ENCODE measurements at places on chromosomes 12 and 14.
A peak's percentile ranks its signal among the peaks of the same experiment; 100 is the strongest.

GRCh38 chr14:31449971-31450610 is 7.2 kb downstream of the DTD2 start:
- no peak for DNase-seq

- DNase-seq, result no peak
Observed at GRCh38 chr14:28758253-28758884, 8.2 kb upstream of the FOXG1 start.

DNA sequence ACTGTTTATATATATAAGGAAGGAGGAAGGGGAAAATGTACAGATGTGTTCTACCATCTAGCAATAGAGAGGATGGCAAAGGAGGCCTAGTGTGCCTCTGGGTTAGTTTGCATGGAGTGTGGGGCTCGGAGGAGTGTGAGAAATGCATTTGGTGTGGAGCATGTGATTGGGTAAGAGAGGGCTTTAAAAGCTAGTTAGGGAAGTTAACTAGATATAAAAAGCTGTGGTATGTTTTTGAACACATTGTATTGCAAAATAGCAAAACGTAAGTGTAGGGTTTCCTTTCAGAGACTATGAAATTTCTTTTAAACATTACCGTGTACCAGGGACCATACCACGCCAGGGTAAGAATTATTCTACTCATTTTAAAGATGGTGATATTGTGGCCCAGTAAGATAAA is 53.3 kb upstream of the STXBP6 start:
- no peak for DNase-seq

- DNase-seq, result no peak
Observed at GRCh38 chr12:122880155-122880667, 15.7 kb downstream of the VPS37B start.

GRCh38 chr14:53951243-53951626 is 5.4 kb downstream of the BMP4 start:
- DNase-seq, result no peak

DNA sequence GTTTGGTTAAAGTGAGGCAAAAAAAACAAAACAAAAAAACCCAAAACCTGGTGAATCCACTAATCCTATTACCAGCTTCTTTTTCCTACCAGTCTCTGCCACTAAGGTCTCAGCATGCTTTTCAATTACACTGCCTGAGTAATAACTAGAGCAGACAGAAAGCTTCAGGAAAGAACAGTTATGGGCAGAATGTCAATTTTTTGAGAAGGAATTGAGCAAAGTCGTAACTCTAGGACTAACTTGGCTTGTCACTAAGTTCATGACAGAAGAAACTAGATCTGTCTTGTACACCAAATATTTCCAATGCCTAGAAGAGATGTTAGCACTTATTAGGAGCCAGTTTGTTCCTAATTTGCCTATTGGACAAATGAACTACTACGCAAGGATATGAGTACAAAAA is 148.8 kb upstream of the CNOT2 start:
- DNase-seq, result no peak

DNA sequence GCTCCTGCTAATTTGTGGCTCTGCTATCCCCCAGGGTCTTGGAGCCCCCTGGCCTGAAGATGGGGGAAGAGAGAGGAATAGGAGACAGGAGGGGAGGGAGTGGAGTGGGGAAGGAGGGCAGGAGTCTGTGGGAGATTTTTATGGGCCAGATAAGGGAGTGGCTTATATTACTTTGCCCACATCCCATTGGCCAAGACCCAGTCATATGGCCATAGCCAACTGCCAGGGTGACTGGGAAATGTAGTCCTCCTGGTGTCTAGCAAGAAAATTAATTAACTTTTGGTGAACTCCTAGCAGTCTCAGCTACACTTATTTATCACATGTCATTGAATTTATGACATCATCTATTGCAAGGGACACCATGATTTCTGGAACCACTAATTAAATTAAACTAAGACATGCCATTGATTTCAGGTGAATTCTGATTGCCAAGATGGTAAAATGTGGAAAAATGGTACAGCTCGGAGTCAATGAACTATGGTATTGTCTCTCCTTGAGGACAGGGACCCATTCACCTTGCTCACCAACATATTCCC is 50.3 kb downstream of the ESRRB start:
- DNase-seq, result no peak

DNA sequence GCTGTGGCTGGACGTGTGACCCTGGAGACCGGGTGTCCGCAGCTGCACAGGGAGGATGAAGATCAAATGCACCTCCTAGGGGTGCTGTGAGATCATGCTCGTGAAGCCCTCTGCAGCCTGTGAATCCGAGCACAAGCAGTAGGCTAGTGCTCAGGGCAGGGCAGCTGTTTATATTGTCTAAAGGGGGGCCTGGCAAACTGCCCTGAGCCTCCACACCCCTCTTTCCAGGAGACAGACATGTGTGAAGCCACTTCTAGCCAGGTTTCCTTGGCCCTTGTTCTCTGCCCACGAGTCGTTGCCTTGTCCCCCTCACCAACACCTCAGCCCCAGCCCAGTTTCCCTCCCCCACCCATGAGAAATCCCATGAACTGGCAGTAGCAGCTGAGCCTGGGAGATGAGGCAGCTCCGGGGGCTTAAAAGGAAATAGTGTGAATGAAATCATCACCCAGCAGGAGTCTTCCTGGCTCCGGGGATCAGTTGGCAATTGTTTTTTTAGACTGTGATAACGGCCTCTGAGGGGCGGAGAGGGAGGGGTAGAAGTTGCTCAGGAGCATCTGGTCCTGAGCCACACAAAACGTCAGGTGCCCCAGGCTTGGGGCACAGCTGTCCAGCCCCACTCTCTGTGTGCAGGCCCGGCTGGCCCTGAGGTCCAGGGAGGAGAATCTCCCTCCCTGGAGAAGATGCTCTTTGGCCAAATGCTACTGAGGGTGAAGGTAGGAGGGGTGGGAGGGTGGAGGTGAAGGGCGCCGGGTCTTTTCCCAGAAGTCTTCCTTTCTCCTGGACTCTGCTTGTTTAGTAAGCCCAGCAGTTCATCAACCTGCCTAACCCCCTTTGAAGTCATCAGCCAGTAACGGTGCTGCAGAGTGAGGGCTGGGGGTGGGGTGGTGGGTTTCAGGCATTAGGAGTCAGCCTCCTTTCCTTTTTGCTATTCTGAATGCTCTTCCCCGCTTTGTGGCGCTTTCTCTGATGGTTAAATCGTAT is 4.0 kb downstream of the FGF6 start:
- no peak for DNase-seq

GRCh38 chr14:48140804-48141203 is 465.4 kb upstream of the MDGA2 start:
- no peak for DNase-seq

- DNase-seq, result peak; percentile 47
Observed at GRCh38 chr12:62724947-62725451, 210.0 kb downstream of the PPM1H start.

GRCh38 chr14:85079842-85080730 is 449.9 kb upstream of the FLRT2 start:
- DNase-seq, result no peak

DNA sequence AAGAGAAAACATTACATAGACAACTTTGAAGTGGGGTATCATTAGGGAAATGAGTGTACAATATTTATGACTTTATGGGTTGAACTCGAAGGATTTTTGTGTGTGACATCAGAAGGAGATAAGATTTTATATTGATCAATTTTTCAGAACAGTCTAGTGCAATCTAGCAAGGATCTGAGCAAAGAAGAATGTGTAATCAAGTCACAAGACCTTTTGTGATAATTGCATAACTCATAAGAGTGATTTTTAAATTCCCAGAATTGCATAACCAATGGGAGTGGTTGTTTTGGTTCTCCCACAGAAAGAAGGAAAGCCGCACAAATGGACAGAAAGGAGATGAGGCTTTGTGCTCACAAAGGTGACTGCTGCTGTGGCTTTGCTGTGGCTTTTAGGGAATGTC is 441.8 kb upstream of the FLRT2 start:
- no peak for DNase-seq

GRCh38 chr12:72296389-72296788 is 24.2 kb downstream of the TRHDE start:
- peak; percentile 32 for DNase-seq

DNA sequence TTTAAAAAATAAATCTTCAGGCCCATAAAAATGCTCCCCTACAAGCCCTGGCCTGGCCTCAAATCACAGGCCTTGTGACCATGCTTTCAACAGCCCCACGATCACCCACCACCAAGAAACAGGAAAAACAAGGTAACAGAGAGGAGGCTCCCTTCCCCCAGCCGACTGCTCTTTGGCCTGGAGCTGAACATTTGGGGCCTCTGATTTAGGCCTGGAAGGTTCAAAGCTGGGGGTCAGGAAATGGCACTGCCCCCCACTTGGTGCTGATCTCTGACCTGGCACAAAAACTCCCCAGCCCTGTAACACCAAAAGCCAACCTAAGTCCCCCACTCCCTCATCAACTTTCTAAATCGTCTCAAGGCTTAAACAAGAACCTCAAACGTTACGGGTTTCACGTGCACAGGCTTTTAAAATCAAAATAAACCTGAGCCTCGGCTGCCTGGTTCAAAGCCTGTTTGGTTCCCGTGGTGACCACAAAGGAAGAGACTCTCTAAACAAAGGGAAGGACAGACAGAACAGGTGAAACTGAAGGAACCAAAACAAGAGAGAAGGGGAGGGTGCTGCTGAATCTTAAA is 9.0 kb downstream of the ACTN1 start:
- DNase-seq, result no peak

DNA sequence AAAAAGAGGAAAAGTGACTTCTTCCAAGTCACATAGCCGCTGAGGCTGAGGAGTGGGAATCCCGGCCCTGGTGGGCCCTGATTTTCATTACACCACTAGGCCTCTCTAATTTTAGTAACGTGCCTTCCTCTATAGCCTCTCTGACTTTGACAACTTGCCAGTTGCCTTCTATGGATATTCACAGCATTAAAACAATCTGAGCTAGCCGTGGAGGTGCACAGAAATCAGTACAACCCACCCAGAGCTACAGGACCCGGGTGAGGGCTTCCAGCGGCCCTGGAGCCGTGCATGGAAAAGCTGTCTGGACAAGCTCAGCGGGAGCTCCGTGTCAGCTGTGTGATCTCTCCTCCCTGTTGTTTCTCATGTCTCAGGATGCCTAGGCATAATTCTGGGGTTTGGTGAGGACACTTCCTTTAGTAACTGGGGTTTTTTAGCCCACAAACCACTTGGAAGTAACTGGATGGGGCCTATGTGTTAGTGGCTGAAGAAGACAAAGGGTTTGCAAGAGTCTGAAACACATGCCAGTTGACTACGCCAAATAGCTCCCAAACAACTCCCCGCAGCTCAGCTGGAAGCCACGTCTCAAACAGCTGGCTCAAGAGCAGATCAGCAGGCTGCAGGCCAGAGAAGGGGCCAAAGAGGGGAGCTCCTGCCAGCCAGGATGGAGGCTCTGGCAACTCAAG is 53.0 kb downstream of the SSH1 start:
- DNase-seq, result no peak

DNA sequence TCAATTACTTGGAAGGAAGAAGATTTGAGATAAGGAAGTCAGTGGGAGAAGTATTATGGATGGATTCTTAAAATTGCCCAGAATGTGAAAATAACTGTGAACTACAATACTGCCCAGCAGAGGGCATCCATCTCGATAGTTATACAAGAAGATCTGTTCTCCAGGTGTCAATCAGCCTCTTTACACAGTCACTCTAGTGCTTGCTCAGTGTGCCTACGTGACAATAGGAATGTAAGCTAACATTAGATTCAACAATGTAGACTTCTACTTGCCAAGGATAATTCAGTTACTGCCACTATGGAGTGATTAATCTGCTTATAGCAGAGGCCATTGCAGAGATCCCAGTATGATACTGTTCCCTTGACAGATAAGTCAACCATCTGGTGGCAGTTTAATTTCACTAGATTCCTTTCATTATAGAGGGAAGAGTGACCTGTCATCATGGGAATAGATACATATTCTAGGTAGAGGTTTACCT is 10.6 kb upstream of the MAP4K5 start:
- no peak for DNase-seq

GRCh38 chr12:72602581-72602980 is 330.4 kb downstream of the TRHDE start:
- DNase-seq, result no peak

DNA sequence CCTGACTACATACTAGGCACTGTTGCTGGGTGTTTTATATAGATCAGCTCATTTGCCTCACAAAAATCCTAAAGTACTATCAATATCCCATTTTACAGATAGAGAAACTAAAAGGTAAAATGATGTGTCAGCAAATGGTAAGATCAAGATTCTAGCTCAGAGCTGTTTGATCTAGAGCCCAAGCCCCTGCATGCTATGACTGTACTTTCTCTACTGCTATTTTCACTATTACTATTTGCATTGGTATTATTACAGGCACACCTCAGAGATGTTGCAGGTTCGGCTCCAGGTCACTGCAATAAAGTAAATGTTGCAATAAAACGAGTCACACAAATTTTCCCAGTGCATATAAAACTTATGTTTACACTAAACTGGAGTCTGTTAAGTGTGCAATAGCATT is 10.9 kb downstream of the ISCU start:
- no peak for DNase-seq

DNA sequence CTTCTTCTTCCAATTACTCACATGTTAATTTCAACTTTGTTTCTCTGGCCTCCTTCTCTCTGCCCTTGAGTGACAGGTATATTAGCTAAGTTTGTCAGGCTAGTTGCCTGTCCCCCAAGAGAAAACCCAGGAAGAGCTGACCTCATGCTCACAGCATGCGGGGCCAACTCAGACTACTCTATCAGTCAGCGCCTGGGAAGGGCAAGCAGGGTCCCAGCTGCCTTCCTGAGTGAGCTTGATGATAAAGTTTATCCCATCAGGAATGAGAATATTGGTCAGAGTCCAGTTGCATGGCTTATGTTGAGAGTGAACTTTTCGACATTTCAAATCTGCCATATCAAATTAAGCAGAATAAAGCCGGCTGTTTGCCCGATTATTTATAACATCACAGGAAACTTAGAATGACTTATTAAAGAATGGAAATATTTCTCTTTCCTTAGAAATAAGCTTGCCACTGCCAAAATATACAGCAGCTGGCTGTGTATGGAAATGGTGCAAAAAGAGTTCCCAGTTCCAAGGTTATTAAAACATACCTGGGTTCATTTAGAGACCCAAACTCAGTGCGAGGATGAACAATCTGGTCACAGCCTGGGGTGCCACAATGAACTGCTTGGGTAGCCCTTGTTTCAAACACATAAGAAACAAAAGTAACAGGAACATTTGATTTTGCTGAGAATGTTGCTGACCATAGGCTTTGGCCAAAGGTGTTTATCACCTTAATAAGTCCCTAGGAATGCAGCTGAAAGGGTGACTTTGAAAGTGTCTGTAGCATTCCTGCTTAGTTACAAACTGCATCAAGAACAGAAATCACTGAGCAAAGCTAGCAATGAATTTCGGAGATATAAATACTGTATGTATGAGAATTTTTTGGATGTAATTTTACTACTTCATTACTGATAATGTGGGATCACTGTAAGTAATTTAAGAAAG is 1553.8 kb upstream of the FLRT2 start:
- DNase-seq, result no peak

DNA sequence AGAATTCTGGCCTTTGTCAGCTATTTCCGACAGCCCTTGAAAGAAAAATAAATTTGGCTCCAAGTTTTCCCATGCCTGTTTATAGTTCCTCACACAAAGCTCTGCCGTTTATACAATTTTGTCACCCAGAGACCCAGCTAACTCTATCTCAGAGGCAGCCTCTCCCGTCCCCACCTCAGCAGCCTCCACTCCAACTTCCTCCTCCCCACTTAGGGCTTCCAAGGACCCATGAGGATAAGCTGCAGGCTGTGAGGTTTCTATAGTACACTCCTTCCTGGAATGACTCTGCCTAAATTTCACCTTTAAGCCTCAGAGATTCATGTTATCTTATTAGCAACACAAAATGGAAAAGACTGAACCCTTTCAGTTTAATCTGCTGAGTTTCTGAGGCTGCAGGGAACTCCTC is 71.8 kb downstream of the TTC9 start:
- no peak for DNase-seq

GRCh38 chr12:37565112-37565511 is 751.5 kb upstream of the ALG10B start:
- no peak for DNase-seq

GRCh38 chr14:104467641-104468040 is 111.9 kb upstream of the C14orf180 start:
- DNase-seq, result no peak
